Stimulated activated CD4-positive, alpha-beta T cell treated with anti-CD3 and anti-CD28 coated beads, Interleukin-2, amount 100 ng/mL, for 48 hours (primary cell): ENCODE measurements at places on chromosomes 1 and 21.
A peak's percentile ranks its signal among the peaks of the same experiment; 100 is the strongest.

- DNase-seq, result no peak
Measured at GRCh38 chr1:53641481-53642214, 97.3 kb downstream of the GLIS1 start.

DNA sequence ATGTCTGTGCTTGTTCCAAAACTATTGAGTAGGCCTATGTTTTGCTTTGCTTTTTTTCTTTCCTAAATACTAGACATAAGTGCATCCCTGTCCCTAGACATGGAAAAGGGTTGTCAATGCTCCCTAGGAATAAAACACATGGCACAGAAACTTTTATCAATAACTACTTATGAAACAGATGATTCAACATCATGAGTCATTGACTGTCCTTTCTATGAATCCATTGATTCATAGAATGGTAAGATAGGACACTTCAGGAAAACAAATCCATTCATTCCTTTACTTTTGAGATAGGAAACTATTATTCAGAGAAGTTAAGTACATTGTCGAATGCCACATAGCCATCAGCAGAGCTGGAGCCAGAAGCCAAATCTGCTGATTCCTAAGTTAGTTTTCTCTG lies 147.5 kb downstream of the TSEN15 start:
- DNase-seq, result no peak

- DNase-seq, result no peak
Measured at GRCh38 chr1:177017287-177017852, 147.1 kb downstream of the ASTN1 start.

GRCh38 chr1:184199438-184200085 lies 148.0 kb downstream of the TSEN15 start:
- DNase-seq, result no peak

DNA sequence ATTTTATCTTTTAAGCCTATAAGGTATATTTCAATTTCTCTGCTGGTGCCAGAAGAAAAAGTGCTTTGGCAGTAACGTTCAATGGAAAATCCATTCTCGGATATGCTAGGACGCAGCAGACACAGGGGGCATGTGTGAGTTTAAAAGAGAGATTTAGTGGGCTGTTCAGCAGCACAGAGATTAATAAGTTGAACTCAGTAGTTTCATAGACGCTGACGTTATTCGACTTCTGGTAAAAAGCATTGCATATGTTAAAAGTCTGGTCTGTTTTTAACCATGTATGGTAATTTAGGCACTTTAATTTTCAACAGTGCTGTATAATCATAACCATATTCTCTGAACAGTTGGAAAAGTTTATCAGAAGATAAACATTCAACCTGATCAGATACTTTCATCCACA lies 99.6 kb downstream of the ATP6V1G3 start:
- DNase-seq, result no peak

GRCh38 chr1:200979574-200980451 lies 43.7 kb downstream of the KIF21B start:
- peak; percentile 72 for DNase-seq

- DNase-seq, result peak; percentile 64
Measured at GRCh38 chr1:25520446-25521061, 22.9 kb upstream of the LDLRAP1 start.

- DNase-seq, result no peak
Measured at GRCh38 chr1:11143907-11144306, 44.2 kb upstream of the EXOSC10 start.

DNA sequence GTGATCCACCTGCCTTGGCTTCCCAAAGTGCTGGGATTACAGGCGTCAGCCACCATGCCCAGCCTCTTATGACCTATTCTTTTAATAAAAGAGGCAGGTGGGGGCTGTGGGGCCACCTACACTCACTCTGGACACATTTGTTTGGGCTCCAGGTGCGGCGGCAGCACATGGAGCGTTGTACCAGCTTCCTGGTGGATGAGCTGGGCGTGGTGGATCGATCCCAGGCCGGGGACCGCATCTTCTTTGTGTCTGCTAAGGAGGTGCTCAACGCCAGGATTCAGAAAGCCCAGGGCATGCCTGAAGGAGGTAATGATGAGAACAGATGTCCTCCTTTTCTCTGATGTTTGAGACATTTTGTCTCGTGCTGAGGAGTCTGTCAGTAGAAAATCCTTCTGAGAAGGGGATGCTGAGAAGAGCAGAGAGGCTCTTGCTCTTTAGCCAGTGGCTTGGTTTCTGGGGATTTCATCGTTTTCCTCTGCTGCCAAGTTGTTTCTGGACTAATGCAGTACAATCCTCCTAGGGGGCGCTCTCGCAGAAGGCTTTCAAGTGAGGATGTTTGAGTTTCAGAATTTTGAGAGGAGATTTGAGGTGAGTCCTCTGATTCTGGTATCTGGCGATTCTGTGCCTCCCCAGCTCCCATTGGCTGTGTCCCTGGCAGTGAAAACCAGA lies 17.9 kb upstream of the MIIP start:
- peak; percentile 64 for DNase-seq

DNA sequence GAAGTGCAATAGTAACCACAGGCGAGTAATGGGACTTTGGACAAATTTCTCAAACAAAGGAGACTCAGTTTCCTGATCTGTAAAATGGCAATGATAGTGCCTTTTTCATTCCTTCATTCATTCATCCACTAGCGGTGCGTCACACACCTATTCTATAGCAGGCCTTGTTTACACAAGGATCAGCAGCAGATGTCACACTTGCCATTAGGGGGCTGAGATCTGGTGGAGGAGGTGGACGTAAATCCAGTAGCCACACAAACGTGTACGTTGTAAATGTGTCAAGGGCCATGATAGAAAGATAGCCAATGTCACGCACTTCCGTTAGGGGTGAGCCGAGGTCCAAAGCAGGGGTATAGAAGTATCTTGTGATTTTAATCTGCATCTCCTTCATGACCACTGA lies 34.2 kb downstream of the SERINC2 start:
- no peak for DNase-seq

GRCh38 chr1:28578696-28579218 lies 13.3 kb upstream of the RAB42 start:
- no peak for DNase-seq

DNA sequence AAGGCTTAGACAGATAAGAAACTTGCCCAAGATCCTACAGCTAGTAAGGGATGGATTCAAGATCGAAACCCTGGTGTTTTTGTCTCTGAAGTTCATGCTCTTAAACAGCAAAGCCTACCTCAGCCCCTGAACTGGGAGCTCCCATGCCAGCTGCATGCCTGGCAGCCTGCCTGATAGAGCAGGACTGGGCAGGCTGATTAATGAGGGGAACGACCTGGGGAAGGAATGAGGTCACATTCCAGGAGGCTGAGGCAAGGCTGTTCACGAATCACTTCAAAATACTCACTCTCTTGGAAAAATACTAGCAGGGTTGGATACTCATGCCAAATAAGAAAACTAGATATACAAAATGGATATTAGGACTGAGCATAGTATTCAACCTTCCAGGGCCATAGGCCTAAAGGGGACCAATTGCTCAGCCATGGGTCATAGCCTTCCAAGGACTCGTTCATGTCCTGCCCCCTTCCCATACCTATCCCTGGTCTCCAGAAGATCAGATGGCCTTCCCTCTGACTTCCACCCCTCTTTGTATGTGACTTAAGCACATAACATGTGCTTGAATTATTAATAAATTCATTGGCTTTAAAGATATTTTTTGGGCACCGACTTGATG lies 15.6 kb upstream of the TACSTD2 start:
- no peak for DNase-seq

- peak; percentile 36 for DNase-seq
Measured at GRCh38 chr1:175317309-175317708, 124.7 kb upstream of the KIAA0040 start.

GRCh38 chr1:207054491-207054890 lies 1.4 kb downstream of the PFKFB2 start:
- DNase-seq, result no peak

DNA sequence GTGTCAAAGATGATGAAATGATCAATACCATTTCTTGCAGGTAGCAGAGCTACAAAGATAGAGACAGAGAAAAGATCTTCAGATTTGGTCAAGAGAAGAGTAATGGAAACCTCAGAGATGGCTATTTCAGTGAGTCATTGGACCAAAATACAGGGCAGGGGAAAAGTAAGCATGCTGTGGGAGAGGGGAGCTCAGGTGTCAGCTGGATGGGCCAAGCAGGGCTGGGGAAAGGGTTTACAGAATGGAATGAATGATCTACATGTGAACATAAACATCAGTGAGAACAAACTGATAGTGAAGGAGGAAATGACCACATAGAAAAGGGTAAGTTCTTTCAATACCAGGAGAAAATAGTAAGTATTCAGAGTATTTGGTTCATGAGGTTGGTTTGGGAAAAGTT lies 61.4 kb upstream of the CNN3 start:
- DNase-seq, result no peak

DNA sequence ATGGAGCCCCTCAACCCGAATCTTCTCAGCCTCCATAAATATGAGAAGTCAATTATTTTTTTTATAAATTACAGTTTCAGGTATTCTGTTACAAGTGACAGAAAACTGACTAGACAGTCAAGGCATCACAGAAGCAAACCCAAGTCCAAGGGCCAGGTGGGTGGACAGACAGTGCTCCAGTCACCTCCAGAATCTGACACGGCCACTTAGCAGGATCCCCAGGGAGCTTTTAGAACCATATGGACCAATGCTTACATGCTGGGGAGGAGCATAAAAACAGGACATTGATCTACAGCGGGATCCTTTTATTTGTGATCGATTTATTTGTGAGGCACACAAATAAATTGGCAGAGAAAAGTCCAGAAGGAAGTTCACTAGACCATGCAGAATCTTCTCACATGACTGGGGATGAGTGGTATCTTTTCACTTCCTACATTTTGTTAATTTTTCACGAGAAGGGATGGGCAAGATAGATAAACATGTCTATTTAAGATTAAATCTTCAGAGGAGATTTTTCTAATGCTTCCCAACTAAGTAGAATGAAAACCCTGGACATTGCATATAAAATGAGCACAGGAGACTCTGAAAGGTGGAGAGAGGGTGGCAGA lies 15.0 kb downstream of the ZNF496 start:
- DNase-seq, result no peak

DNA sequence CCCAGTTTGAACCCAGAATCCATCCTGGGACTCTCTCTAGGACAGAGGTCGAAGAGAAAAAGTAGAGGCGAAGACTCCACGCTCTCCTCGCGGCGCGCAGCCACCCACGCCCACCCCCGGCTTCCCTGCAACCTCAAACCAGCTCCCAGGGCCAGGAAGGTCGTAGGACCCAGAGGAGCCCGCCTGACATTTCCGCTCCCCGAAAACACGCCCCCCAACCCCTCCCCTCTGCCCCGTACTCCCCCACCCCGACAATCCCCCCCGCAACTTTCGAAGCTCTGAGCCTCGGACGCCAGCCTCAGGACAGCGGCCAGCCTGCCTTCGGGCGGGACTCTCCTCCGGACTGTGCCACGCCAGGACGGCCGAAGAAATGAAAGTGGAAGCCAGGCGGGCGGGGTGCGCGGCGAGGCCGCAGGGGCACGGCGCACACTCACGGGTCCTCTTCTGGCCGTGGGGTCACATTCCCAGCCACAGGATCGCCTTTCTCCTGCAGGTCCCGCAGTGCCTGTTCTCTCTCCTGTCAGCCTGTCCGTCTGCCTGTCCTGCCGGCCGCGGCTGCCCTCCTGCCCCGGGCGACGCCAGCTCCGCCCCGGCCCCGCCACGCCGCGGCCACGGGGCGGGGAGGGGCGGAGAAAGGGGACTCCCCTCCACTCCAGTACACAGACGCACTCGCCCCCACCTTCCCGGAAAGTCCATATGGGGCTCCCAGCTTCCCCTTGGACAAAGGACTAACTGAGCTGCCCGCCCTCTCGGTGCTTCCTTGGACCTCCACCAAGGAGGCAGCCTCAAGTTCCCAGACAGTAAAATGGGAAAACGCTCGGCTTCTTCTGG lies at the start of gene MOB3C:
Gene MOB3C (minus strand): TSS at position 535 of the 831 bp plus-strand sequence. CDS start 3,490 bp downstream, outside the sequence.
- DNase-seq, result peak; percentile 53

DNA sequence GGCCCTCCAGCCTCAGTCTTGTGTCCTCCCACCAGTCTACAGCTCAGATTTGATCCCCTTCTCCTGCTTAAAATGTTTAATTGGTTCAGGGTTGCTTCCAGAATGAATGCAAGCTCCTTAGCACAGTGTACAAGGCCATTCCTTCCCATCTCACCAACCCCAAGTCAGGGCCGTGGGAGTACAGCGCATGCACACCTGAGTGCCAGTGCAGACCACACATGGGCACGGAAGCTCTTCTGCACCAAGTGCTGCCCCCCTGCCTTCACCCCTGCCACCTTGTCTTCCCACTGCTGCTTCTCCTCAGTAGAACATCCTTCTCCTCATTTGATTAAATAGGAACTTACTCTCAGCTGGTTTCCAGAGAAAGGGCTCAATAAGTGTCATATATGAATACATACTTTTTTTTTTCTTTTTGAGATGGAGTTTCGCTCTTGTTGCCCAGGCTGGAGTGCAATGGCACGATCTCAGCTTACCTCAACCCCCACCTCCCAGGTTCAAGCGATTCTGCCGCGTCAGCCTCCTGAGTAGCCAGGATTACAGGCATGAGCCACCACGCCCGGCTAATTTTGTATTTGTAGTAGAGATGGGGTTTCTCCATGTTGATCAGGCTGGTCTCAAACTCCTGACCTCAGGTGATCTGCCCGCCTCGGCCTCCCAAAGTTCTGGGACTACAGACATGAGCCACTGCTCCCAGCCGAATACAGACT lies 9.3 kb downstream of the PMF1 start:
- no peak for DNase-seq

DNA sequence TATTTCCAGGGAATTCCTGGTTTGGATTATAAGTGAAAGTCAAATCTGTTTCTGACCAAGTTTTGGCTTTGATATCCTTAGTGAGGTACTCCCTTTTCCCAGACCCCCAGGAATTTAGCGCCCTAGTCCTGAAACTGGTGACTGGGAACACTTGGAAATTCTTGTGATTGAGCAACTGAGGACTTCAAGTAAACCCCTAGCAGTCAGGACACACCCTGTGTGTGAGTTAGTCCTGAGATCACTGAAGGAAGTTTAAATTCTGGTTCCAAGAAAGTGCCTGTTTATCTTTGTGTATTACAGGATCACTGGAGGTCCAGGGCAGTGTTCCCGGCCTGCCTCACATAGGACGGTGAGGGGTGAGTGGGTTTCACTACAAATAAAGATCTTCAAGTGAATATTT lies 95.1 kb upstream of the F3 start:
- no peak for DNase-seq

DNA sequence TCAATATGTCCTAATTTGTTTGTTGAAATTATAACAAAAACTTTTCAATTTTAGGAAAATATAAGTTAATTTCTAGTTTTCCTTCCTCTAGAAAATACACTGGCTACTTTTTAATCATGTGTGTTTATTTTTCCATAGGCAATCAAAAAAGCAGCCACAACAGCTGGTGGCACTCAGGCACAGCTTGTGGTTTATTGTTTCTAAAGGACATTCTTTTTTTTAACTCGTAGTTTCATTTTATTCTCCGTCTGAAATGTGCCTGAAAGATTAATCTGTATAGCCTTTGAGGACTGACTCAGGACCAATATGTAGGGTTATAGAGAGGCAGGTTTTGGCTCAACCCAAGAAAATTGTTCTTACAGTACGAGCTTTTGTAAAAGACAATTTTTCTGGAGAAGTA lies 20.7 kb upstream of the STX12 start:
- DNase-seq, result no peak

DNA sequence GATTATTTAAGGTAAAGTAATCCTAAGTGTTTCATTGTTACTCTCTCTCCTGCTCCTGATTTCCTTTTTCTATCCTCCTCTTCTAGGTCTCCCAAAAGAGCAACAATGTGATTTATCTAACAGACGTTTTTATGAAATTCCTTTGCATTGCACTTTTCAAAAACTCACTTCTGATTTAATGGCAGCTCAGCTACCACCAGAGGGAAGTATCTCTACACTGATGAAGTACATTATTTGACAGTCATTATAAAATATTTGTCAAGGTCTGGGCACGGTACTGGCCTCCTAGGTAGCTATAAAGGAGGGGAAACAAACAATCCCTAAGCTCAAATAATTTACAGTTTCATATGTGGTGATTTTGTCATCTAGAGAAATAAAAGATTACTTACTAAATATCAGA lies 15.6 kb downstream of the TMPRSS15 start:
- no peak for DNase-seq
